ENCODE measurements at places on chromosomes 4 and X. TPM values are rescaled to one million over a fixed set of nuclear protein-coding genes. Genes with fewer than 3 reads are reported as not detected.

NMU gene
- total RNA-seq: not detected

WDR13 gene
- 178 TPM for total RNA-seq

TMPRSS11D gene
- not detected for total RNA-seq

SASH3 gene
- total RNA-seq: 9.2 TPM

OPRPN gene
- total RNA-seq: not detected

VCX3B gene
- not detected for total RNA-seq

CACNA1F gene
- 0.21 TPM for total RNA-seq

MSANTD1 gene
- total RNA-seq: 0.41 TPM

DNA sequence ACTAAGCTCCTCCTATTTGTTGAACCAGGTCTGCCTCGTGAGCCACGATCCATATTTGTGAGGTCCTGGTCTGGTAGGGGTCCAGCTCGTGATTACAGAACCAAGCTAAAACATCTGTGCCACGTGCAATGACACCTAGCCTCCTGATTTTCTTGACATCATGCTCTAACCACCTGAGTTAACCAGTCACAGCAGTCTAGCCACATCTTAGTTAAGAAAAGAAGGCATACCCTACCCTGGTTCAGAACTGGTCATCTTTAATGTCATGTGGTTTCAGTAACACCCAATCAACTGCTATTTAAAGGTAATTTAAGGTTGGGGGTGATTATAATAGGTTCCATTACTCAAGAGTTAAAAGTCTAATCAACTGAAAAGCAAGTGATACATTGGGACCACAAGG is 28.4 kb downstream of the ARHGEF6 start:
- no peak for DNase-seq

GRCh38 chr4:102174719-102175189 is 170.5 kb downstream of the SLC39A8 start:
- no peak for DNase-seq

- no peak for DNase-seq
These were observed 35.6 kb downstream of the INTS6L start for GRCh38 chrX:135556055-135556454.

- peak; percentile 47 for DNase-seq
These were observed 1.5 kb downstream of the FHDC1 start for GRCh38 chr4:152937336-152938236.

- DNase-seq: no peak
These were observed 21.6 kb downstream of the ARAP2 start for GRCh38 chr4:36222702-36223101.

DNA sequence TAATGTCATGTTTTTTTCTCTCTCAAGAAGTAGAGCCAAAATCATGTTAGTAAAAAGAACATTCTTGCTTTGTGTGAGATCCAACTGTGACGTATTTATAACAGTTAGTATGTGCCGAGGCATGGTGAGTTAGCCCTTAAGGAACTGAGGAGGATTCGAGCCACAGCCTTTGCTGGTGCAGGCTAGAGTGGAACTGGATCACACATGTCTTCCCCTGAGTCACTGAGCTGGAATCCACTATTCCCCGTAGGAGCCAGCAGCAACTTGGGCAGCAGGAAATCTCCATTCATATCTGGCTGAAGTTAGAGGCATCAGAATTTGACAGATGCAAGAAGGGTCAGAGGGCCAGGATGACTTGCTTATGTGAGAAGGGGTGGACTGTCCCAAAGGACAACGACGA is 144.6 kb upstream of the KIT start:
- DNase-seq: peak; percentile 19

DNA sequence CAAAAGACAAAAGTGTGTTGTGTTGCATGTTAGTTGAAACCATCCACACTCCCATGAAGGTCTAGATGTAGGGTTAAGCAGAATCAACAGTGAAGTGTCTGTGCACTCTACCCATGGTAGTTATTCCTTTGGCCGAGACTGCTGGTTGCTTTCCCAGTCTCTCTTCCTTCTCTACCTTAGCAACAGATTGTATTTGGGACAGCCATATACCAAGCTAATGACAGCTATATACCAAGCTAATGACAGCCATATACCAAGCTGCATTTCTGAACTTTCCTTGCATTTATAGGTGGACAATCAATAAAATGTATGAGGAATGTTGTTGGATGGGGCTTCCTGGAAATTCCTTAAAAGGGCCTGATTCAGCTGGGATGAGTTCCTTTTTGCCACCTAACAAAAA is 80.5 kb upstream of the ENPEP start:
- no peak for DNase-seq

DNA sequence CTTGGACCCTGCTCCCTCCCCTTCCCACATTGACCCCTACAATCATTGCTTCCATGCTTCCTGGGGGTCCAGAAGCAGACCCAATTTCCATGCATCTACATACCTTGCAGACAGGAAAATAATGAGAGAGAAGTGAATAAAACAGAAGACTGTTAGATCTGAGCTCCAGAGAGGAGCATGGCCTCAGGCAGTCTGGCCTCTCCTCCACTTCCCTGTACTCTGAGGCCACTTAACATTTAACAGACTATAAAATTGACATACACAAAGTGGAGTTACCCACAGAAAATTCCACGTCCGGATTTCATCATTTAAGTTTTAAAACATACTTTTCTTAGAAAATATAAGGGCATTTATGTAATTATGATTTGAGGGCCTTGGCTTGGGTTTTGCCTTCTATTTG is 2.1 kb upstream of the PRSS12 start:
- DNase-seq: no peak

- no peak for DNase-seq
These were observed 16.1 kb upstream of the HPF1 start for GRCh38 chr4:169773889-169774288.

GRCh38 chr4:74619931-74620702 is 174.2 kb downstream of the BTC start:
- no peak for DNase-seq

All from left cardiac atrium (tissue), 4 donors.